Activated CD4-positive, alpha-beta T cell treated with anti-CD3 and anti-CD28 coated beads, Interleukin-2, amount 50 U/mL, for 1 hour (primary cell): ENCODE measurements at places on chromosomes 7 and 10.

GRCh38 chr10:101997803-101998202 lies 58.2 kb downstream of the ARMH3 start:
- no peak for DNase-seq

- no peak for DNase-seq
Measured at GRCh38 chr10:91295346-91295745, 74.9 kb downstream of the PCGF5 start.

GRCh38 chr7:116698930-116699721 lies 27.1 kb downstream of the MET start:
- no peak for DNase-seq

- DNase-seq: no peak
Measured at GRCh38 chr10:132685101-132685891, 100.7 kb downstream of the NKX6-2 start.

DNA sequence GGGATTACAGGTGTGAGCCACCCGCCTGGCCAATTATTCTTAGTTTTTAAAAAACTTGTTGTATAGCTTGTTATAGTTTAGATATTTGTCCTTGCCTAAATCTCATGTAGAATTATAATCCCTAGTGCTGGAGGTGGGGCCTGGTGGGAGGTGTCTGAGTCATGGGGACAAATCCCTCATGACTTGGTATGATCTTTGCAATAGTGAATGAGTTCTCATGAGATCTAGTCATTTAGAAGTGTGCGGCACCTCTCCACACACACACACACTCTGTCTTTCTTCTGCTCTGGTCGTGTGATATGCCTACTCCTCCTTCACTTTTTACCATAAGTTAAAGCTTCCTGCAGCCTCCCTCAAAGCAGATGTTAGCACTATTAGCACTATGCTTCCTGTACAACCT lies 37.2 kb downstream of the FAM149B1 start:
- DNase-seq: no peak

DNA sequence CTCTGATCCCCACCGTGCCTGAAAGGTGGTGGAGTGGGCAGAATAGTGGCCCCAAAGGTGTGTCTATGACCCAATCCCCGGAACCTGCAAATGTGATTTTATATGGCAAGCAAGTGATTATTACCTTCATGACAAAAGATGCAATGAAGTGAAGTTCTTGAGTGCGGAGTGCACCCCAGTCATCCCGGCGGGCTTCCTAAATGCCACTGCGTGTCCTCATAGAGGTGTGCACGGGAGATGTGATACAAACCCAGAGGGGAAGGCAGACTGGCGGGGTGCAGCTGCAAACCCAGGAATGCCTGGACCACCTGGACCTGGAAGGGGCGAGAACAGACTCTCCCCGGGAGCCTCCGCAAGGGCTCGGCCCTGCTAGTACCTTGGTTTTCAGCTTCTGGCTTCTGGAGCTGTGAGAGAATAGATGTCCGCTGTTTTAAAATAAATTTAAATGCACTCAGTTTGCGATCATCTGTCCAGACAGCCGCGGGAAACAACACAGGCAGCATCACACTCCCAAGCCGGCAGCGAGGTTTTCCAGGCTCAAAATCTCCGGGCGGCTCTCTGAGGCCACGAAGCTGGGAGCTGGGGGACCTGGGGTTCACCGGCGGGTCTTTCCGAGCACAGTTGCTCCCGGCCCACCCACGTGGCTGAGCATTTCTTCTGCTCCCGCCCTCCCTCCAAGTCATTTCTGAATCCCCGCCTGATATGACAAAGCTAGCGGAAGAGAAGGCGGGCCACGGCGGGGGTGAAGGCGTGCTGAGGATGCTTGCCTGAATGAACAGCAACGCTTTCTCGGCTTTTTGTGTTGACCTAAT lies 50.4 kb upstream of the EBF3 start:
- no peak for DNase-seq
